ENCODE measurements at places on chromosomes 2 and 18.

DNA sequence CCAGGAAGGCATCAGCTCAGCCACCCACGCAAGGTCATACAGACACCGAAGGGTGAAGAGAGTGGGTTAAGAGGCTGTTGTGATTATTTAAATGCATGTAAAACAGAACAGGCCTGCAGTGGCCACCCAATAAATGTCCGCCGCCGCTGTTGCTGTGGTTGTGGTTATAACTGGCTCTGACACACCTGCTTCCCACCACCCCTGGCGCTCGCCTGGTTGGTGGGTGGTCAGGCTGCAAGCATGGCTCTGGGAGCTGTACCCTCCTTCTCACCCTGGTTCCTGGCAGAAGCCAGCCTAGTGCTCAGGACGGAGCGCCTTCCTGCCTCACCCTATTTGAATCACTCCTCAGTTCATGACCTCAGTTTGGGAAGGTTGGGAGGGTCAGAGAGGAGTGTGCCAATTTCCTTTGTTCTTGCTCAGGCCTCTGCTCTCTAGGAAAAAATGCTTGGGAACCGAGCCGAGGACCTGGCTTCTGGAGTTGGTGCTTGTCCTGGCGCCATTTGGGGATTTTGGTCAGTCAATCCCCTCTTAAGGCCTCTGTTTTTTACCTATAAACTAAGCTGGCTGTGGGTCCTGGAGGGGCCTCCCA is 5.3 kb upstream of the CRYBA2 start:
- DNase-seq: no peak

DNA sequence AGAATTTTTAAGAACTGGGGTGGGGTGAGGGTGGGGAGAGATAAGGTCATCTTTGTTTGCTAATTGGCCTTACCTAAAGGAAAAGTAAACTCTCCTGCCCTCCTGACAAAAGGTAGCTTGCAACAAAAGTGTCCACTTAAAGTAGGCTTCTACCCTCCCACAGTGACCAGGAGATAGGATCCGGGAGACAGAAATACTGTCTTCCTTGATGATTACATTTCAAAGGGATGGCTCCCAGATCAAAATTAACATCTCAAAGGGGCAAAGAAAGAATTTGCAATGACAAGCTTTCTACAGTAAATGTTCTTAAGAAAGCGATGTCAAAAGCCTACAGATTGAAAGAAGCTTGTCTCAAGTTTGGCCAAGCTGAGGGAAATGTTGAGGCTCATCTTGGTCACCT is 775.3 kb downstream of the CPS1 start:
- no peak for DNase-seq

DNA sequence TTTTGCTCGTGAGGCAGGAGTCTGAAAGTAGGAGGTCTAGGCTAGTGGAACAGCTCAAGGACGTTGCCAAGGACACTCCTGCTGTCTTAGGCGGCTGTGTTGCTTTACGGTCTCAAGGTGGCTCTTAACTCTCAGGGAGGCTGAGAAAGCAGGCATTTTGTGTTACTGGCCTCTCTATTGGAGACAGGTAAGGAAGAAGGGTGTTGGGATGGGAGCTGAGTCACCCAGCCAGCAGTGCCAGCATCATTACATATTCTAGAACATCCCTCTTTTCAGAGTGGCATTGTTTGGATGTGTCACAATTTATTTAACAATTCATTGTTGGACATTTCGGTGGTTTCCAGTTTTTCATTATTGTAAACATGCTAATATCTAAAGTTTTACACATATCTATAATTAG is 30.8 kb upstream of the TMEM214 start:
- no peak for DNase-seq

- no peak for DNase-seq
Observed at GRCh38 chr2:9757501-9758264, 85.6 kb upstream of the TAF1B start.

DNA sequence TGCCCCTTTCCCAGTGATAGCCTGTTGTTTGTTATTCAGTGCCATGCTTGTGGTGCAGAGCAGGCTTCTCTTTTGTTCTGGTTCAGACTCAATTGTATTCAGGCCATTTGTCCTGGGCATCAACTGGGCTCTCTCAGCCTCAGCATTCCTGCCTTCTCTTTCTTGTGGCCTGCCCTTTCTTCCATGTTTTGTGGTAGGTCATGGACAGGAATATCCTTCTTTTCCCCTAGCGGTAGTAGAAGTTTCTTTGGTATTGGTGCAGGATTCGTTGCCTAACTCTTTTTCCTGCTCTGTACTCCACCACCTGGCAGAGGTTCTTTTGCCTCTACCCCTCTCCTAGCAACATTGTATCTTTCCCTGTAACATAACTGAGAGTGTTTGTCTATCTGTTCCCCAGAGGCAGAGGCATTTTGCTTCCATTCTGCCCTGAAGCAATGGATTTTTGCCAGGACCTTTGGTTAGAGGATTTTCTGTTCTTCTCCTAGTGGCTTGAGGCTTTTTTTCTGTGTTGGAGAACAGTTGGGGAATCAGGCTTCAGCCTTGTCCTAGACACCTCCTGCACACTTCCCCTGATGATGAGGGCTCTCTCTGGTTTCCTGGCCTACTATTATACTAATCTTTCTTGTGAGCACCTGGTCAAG is 68.5 kb downstream of the NCOA1 start:
- no peak for DNase-seq

- DNase-seq: no peak
Observed at GRCh38 chr2:177520324-177520723, 127.8 kb downstream of the AGPS start.

- no peak for DNase-seq
Observed at GRCh38 chr18:70195014-70195614, 10.4 kb downstream of the RTTN start.

GRCh38 chr18:47628893-47629292 is 301.6 kb downstream of the SMAD2 start:
- no peak for DNase-seq

DNA sequence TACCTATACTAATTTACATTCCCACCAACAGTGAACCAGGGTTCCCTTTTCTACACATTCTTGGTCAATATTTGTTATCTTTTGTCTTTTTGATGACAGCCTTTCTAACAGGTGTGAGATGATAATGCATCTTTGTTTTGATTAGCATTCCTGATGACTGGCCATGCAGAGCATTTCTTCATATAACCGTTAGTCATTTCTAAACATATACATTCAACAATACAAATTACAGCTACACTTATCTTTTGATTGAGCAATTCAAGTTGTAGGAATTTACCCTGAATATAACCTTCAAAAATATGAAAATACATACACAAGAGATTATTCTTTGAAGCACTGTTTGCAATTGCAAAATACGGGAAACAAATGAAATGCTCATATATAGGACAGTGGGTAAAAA is 94.9 kb downstream of the TMEM131 start:
- DNase-seq: no peak

GRCh38 chr2:60742419-60742818 is 13.6 kb upstream of the PAPOLG start:
- no peak for DNase-seq

- DNase-seq: no peak
Observed at GRCh38 chr2:192534072-192534471, 339.3 kb upstream of the TMEFF2 start.

- no peak for DNase-seq
Observed at GRCh38 chr2:214989187-214989586, 149.2 kb downstream of the ABCA12 start.

GRCh38 chr18:45254709-45255082 is 360.6 kb upstream of the SLC14A2 start:
- no peak for DNase-seq

- DNase-seq: no peak
Observed at GRCh38 chr18:66013969-66014368, 263.2 kb downstream of the CDH7 start.

GRCh38 chr2:57490741-57491140 is 555.9 kb upstream of the VRK2 start:
- no peak for DNase-seq
